Stimulated activated CD4-positive, alpha-beta T cell treated with anti-CD3 and anti-CD28 coated beads, Interleukin-1b, Interleukin-23, amount 100 ng/mL, for 1 hour (primary cell): ENCODE measurements at places on chromosomes 7 and 10.

DNA sequence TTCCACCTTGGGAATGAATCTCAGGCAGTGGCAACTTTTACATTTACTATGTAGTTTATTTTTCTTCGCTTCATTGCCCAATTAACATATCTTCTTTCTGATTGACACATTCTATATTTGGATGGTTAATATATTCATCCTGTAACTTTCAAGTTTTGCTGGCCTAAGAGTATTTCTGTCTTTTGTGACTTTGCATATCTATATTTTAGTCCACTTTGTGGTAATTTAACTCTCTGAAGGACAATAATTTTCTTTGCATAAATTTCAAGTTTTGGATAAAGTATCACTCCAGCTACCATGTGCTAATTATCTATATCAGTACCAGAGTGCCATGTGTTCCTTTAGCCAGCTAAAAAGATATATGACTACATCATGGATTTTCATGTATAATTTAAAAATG is 151.5 kb upstream of the KAT6B start:
- no peak for DNase-seq

DNA sequence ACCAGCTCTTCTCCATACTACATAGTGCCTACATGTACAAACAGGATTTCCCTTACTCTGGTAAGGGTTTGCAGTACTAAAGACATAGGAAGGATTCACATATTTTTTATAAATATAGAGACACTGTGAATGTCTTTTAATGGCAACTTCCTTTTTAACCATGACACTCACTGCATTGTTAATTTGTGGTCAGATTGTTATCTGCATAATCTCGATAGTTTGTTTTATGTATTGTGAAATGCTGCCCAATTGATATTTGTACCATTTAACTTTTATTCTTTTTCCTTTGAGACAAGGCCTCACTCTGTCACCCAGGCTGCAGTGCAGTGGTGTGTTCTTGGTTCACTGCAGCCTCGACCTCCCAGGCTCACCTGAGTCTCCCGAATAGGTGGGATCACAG is 39.7 kb downstream of the SP8 start:
- DNase-seq: no peak

GRCh38 chr10:50627896-50628295 is 4.1 kb upstream of the SGMS1 start:
- DNase-seq: no peak

GRCh38 chr10:27699776-27700175 is 45.8 kb downstream of the MKX start:
- no peak for DNase-seq

- no peak for DNase-seq
These were observed 806.6 kb downstream of the NXPH1 start for GRCh38 chr7:9240001-9240400.

- no peak for DNase-seq
These were observed 103.8 kb downstream of the XRCC2 start for GRCh38 chr7:152572101-152572500.

- DNase-seq: no peak
These were observed 521.4 kb upstream of the GHITM start for GRCh38 chr10:83617692-83618545.

GRCh38 chr10:50221470-50221869 is 29.8 kb downstream of the ASAH2 start:
- DNase-seq: no peak

GRCh38 chr7:71682841-71683781 is 551.2 kb downstream of the GALNT17 start:
- DNase-seq: no peak

- no peak for DNase-seq
These were observed 79.1 kb downstream of the AASS start for GRCh38 chr7:122064971-122065370.

GRCh38 chr7:18413447-18413846 is 82.1 kb upstream of the HDAC9 start:
- DNase-seq: no peak

GRCh38 chr10:132414402-132415016 is 17.5 kb downstream of the PWWP2B start:
- DNase-seq: no peak
